ENCODE measurements at places on chromosomes 16 and 17. TPM values are rescaled to one million over a fixed set of nuclear protein-coding genes. Genes with fewer than 3 reads are reported as not detected.

- peak; percentile 61 for DNase-seq
Observed at GRCh38 chr16:57622361-57623250, 5.8 kb upstream of the ADGRG1 start.

DNA sequence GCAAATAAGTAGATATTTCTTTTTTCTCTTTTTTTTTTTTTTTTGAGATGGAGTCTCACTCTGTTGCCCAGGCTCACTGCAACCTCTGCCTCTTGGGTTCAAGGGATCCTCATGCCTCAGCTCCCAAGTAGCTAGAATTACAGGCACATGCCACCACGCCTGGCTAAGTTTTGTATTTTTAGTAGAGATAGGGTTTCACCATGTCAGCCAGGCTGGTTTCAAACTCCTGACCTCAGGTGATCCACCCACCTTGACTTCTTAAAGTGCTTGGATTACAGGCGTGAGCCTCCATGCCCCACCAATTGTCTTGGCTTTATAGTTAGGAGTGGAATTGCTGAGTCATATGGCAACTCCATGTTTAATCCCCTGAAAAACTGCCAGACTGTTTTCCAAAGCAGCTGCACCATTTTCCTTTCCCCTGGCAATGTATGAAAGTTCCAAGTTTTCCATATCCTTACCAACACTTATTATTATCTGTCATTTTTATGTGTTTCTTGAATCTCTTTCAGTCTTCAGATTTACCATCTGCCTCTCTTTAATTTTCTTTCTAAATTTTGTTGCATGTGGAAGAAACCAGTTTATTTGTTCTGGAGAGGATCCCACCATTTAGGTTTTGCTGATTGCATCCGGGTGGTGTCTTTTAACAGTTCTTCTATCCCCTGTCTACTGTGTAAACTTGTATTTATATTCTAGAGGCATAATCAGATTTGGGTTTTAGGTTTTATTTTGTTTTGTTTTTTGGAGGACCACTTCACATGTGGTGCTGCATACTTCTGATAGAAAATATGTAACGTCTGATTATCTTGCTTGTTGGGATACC, 9.9 kb upstream of the CES3 start:
- DNase-seq: no peak

GRCh38 chr16:9610727-9611126, 519.3 kb downstream of the HAPSTR1 start:
- no peak for DNase-seq

DNA sequence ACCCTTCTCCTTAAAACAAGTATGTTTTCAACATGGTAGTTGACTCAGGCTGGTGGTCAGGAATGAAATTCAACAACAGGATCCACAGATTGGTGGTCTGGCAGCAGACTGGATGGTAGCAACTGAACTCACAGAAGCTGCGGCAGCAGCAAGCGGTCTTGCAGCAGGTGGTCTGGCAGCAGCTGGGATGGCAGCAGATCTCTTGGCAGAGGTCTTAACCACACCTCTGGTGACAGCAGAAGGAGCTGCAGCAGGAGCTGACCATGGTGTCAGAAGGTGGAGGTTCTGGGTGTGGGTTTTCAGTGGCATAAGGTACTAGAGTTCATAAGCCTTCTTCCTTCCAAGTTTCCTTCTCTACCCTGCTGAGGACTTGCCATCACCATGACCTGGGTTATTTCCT, 2.2 kb upstream of the KRTAP4-1 start:
- no peak for DNase-seq

DNA sequence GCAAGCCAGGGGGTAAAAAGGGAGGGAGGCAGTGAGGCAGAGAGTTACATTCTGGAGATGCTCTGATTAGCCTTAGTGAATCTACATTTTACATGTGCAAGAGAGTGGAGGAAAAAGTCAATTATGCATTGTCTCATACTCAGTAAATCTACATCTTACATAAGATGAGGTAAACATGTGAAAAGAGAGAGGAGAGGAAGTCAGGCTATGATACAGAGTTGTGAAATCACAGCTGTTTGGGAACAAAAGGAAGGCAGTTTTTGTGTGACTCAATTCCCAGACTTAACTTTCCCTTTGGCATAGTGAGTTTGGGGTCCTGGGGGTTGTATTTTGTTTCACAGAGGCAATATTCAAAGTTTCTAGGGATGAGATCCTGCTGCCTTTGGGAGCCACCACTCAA, 67.8 kb downstream of the GP2 start:
- DNase-seq: no peak

- DNase-seq: no peak
Observed at GRCh38 chr17:27338536-27338985, 44.6 kb downstream of the WSB1 start.

DNA sequence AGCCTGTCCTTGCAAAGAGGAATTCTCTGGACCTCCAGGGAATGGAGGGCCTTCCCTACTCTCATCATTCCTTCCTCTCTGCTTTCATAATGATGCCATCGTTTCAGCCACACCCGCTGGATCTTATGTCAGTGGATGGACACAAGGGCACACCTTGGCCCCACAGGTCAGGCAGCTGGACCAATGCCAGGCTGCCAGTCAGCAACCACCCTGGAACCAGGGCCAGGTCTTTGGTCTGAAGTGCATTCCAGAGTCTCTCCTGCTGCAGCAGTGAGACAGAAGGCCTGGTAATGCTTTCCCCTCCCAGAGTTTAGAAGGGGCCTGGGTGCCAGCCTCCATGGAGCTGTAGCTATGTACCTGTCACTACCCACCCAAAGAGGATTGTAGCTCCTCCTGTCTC, 7.4 kb downstream of the C1QL1 start:
- DNase-seq: peak; percentile 77

Gene NPIPA8
- total RNA-seq: 0.67 TPM
